Nephron progenitor cell (in vitro differentiated cells): ENCODE measurements at places on chromosomes 2 and 18.

DNA sequence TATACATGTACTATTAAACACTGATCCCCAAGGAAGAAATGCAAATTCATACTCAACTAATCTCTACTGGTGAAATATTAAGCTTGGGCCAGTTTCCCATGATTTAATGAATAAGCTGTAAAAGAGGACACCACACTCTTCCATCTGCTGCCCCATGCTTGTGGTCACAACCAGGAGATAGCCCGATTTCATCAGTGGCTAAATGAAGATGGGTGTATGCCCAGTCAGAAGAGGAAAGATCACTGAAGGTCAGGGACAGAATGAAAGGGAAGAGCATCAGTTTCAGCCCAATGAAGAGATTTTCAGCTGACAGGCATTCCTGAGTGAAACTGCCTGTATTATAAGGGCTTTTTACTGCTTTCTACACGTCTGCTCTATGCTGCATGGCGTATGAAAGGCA is 103.5 kb downstream of the KCNS3 start:
- no peak for DNase-seq

- no peak for DNase-seq
Observed at GRCh38 chr2:85312404-85312803, 15.4 kb downstream of the TGOLN2 start.

DNA sequence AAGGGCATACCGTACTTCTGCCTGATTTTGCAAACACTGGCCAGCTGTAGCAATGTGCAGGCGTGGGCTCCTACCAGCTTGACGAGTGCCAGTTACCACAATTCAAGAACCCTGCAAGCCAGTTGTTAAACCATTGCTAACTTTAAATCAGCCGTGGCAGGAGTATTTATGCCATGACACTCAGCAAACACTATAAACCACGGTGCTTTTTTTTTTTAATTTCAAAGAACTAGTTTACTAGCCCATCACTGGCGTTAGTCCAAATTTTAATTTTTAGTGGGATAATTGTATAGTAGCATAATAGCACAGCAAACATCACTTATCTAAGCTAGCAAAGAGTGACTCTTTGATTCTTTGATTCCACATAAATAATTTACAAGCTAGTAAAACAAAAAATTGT is 111.1 kb downstream of the COL4A4 start:
- DNase-seq: no peak

DNA sequence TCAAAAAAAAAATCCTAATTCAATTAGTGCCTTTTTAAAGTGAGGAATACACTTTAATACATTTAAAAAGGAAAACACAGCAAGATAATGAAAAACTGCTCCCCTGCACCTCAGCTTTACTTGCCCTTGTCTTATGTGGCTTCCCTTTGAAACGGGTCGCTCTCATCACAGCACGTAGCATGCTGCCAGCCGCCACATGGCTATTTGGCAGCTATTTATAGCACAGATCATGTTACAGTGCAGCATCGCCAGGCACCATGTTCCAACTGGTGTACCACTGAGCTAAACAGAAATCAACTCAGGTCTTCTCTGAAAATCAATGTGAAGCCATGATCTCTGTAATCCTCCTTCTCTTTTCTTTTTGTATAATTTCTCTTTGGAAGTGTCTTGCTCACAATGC is 65.1 kb downstream of the TMEM182 start:
- peak; percentile 55 for DNase-seq

- DNase-seq: no peak
Observed at GRCh38 chr18:54102123-54102522, 122.3 kb downstream of the MBD2 start.

GRCh38 chr2:231922311-231923009 is 3.7 kb downstream of the NPPC start:
- DNase-seq: no peak

- no peak for DNase-seq
Observed at GRCh38 chr2:191703079-191703725, 25.3 kb downstream of the NABP1 start.

DNA sequence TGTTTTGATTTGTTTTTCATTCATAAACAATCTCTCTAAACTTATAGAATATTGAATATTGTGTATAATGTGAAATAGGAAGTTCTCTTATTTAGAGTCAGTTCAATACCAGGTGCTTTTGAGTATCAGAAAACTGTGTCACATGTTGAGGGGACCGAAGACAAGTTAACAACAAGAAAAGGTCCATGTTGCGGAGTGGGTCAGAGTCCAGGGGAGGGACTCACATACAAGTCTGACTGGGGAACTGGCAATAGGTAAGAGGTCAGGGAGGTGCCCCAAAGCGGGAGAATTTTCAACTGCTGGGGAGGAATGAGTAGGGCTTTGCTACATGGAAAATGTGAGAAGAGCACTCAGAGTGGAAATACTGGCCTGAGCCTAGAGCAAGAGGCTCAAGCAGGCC is 19.8 kb upstream of the BCL11A start:
- no peak for DNase-seq

DNA sequence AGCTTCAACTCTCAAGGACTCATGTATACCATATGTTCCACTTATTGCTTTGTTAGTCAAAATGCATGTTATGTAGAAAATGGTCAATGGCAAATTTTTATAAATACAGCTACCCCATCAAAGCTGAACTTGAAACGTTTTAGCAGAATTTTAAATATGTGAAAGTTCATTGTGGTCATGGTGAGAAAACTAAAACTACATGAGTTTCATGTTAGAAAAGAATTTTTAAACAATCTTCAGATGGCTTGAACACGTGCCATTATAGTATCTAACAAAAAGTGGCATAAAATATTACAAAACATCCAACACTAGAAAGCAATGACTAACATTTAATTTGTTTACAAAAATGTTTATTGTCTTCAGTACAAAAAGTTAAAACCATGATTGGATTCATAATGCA is 246.0 kb upstream of the KCNJ3 start:
- DNase-seq: no peak

- DNase-seq: no peak
Observed at GRCh38 chr2:11746807-11747459, 501 bp downstream of the LPIN1 start.

DNA sequence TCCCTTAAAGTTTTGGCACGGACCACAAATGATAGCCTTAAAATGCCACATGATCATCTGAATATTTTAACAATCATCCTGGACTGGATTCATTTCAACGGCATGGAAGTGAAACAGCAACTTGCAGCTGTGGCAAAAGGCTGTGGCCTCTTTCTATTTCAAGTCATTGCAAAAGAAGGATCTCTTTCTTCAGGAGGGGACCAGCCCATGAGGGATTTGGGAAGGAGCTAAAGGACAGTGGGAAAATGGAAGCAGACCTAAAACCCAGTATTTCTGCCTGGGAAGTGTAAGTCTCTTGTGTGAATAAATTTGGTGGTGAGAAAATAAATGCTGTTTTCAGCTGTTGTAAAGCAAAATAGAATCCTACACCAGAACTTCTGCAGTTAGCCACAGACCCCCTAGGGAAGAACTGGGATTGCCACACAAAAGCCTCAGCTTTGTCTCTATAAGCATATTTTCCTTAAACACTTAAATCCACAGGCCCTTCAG is 107.3 kb upstream of the ZFP36L2 start:
- DNase-seq: no peak

- DNase-seq: no peak
Observed at GRCh38 chr2:112869258-112869842, 32.8 kb upstream of the IL1B start.

DNA sequence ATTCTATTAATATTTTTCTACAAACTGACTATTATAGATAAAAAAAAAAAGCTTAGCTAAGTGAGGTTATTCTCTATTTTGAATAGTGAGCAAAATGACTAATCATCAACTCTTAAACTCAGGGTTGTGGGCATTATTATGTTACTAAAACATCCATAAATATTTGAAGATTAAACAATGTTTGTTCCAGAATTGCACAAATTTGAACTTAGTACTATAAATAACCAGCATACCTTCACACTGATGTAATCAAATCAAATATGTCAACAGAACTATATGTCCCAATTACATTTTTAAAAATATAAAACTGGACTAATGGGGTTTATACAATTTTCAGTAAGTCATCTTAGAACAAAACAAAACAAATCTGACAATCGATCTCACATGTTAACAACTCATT is 800.9 kb downstream of the LRP1B start:
- DNase-seq: no peak

DNA sequence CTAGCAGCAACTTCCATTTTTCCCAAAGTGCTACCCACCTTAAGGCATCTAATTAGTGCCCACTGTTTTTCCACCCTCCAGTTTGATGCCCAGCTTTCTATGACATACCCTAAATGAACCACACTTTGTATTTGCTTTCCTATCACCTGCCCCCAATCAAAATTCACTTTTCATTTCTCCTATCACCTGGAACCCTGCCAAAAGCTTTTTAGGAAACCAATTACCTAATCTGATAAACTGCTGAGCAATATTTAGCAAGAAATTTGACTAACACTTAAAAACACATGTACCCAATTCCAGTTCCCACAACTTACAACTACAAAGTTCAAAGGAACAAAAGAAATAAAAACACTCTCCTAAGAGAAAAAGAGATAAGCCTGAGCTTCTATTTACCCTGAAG is 71.7 kb downstream of the IKZF2 start:
- DNase-seq: no peak

- DNase-seq: no peak
Observed at GRCh38 chr2:239793836-239794235, 231.3 kb downstream of the NDUFA10 start.
